Mesothelial cell of epicardium (in vitro differentiated cells): ENCODE measurements at places on chromosomes 12 and 14.

GRCh38 chr14:70827347-70827746, 18.0 kb upstream of the MAP3K9 start:
- no peak overlapping the region for H3K4me3 ChIP-seq
- no peak for DNase-seq
- no peaks in the 10 kb centered on the region for H3K36me3 ChIP-seq
- no peak overlapping the region for H3K27ac ChIP-seq

DNA sequence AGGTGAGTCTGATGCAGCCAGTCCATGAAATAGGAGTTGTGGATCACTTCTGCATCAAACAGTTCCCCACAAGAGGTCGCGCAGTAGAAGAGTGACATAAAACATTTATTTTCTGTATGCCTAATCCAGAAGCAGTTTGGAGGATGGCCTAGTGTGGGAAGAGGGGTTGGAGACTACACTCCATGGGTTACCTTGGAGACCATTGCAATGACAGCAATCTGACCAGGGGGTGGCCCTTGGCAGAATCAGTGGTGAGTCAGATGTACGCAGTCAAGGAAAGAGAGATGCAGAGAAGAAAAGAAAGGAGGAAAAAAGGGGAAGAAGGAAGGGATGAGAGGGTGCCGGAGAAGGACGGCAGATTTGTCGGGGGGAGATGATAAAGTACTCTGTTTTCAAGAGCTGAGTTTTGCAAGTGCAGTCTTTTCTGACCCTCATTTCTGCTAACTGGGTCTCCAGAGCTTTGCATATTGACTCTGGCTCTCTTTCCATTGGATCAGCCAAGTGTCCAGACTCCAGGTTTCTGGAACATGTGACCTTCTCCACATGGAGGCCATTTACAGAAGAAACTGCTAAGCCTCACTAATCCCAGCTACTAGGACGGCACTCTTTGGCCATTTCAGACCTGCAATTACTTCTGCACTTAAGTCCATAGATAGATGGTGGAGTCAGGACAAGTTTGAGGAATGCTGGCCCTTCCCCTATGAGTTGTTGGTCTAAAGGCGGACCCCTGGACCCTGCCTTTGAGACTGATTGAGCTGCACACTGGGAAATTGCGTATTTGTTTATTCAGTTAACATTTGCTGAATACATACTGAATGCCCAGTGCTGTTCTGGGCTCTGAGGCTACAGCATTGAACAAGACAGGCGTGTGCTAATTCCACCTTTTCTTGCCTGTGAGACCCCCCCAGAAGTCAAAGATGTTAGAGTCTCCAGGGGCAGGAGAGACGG, 424.2 kb downstream of the BCL11B start:
- peaks cover 5% of the 10 kb centered on the region for H3K4me1 ChIP-seq
- H3K4me3 ChIP-seq, result no peak overlapping the region
- no peaks in the 10 kb centered on the region for H3K36me3 ChIP-seq
- no peak overlapping the region for H3K27ac ChIP-seq

- H3K4me1 ChIP-seq, result peaks cover 24% of the 10 kb centered on the region
- no peaks in the 10 kb centered on the region for H3K27me3 ChIP-seq
- H3K36me3 ChIP-seq, result peaks cover 10% of the 10 kb centered on the region
- no peak overlapping the region for H3K4me3 ChIP-seq
- no peak for DNase-seq
Observed at GRCh38 chr14:102058146-102058545, 28.7 kb downstream of the HSP90AA1 start.

- H3K36me3 ChIP-seq, result no peaks in the 10 kb centered on the region
- H3K27me3 ChIP-seq, result no peaks in the 10 kb centered on the region
- H3K4me3 ChIP-seq, result no peak overlapping the region
- no peak overlapping the region for H3K27ac ChIP-seq
- peaks cover 25% of the 10 kb centered on the region for H3K4me1 ChIP-seq
- no peak for DNase-seq
Observed at GRCh38 chr12:98821232-98821631, 176.1 kb downstream of the APAF1 start.

- no peak overlapping the region for H3K27ac ChIP-seq
- no peak overlapping the region for H3K4me3 ChIP-seq
- no peak for DNase-seq
- H3K4me1 ChIP-seq, result peaks cover 11% of the 10 kb centered on the region
- no peaks in the 10 kb centered on the region for H3K36me3 ChIP-seq
- no peaks in the 10 kb centered on the region for H3K27me3 ChIP-seq
Observed at GRCh38 chr12:9364224-9365176, 156.3 kb upstream of the PZP start.

- no peak overlapping the region for H3K4me3 ChIP-seq
- H3K36me3 ChIP-seq, result no peaks in the 10 kb centered on the region
- H3K4me1 ChIP-seq, result peaks cover 20% of the 10 kb centered on the region
- H3K27ac ChIP-seq, result no peak overlapping the region
Observed at GRCh38 chr14:73795974-73796373, 55.7 kb upstream of the PTGR2 start.

DNA sequence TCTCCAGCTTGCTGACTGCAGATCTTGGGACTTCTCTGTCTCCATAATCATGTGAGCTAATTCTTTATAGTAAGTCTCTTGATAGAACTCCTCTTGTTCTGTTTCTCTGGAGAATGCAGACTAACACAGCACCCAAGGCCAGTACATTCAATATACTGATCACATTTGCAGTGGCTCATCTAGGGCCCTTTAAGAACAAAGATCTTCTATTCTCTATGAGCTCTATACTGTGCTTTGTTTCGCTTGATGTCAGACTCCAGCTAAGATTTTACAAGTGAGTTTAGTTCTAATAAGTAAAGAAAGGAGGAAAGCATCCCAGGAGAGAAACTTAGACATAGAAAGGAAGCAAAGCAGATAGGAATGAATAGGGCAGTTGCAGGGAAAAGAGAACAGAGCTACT, 69.3 kb upstream of the TMPO start:
- no peak overlapping the region for H3K4me3 ChIP-seq
- H3K36me3 ChIP-seq, result no peaks in the 10 kb centered on the region

DNA sequence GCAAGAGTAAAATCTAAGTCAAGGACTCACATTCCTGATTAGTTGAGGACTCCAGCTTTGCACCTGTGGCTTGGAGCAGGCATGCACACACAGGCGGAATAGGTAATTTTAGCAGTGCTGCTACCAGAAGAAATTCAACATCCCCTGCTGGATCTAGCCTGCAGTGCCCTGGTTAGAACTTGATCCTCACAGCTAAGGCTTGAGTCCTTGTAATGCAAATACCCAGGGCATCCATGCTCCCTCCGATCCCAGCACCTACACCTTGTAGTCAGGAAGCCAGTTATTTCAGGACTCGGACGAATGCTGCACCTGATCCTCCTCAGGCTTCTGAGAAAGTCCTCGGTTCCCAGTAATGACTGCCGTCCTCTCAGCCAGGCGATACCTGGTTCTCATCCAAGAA, 309.0 kb upstream of the AMIGO2 start:
- no peaks in the 10 kb centered on the region for H3K36me3 ChIP-seq
- no peak overlapping the region for H3K4me3 ChIP-seq
- H3K27ac ChIP-seq, result no peak overlapping the region
- peaks cover 18% of the 10 kb centered on the region for H3K27me3 ChIP-seq
- peaks cover 34% of the 10 kb centered on the region for H3K4me1 ChIP-seq
